Thoracic aorta (tissue), 2 donors: ENCODE measurements at places on chromosomes 12 and 14. TPM values are rescaled to one million over a fixed set of nuclear protein-coding genes. Genes with fewer than 3 reads are reported as not detected.

The TBC1D30 gene
- 19.0 TPM for total RNA-seq

The AQP5 gene
- 0.54 TPM for total RNA-seq

The SYNDIG1L gene
- 0.21 TPM for total RNA-seq

The AQP6 gene
- total RNA-seq = not detected

The DIO2 gene
- 13.0 TPM for total RNA-seq

The IL26 gene
- not detected for total RNA-seq

The SCN8A gene
- total RNA-seq = 0.54 TPM

The REM2 gene
- total RNA-seq = not detected

The ST8SIA1 gene
- total RNA-seq = 6.4 TPM

The MGP gene
- total RNA-seq = 6,234 TPM

DNA sequence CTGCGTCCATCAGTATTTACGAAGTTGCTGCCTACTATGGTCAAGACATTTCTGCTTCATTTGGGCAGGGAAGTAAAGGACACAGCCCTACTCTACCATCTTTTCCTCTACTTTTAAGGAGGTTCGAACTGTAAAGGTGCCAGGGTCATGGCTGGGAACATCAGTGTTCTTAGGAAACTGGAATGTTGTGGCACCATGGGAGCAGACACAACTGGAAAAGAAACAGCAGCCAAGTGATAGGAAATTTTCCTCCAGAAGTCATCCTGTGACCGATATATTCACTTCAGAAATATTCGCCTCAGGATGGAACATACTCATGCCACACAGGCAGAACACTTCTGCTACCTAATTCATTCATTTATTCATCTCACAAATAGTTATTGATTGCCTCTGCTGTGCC, 104.4 kb downstream of the ETV6 start:
- no peak overlapping the region for H3K4me3 ChIP-seq
- peak overlapping the region; percentile 96 for H3K27ac ChIP-seq
- H3K36me3 ChIP-seq = no peaks in the 10 kb centered on the region
- H3K4me1 ChIP-seq = peaks cover 73% of the 10 kb centered on the region

DNA sequence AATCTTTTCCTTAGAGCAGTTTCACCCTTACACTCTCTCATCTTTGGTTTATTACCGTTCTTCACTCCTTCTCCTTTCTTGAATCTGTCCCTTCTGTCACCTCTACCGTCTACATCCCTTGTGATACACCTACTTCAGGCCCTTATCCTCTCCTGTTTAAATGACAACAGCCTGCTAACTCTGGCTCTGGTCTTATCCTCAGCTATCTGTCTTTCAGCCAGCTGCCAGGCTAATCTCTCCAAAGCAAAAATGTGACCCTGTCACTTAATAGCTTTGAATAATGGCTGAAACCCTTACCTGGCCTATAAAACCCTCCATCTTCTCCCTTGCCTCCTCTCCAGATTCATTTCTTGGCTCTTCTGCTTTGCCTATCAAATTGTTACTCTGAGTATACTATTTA, 32.3 kb downstream of the BEST3 start:
- no peak for DNase-seq
- H3K27me3 ChIP-seq = no peaks in the 10 kb centered on the region
- H3K4me3 ChIP-seq = no peak overlapping the region
- H3K27ac ChIP-seq = no peak overlapping the region

GRCh38 chr12:3227076-3227975, 150.1 kb downstream of the TSPAN9 start:
- H3K36me3 ChIP-seq = no peaks in the 10 kb centered on the region
- H3K27ac ChIP-seq = no peak overlapping the region
- DNase-seq = no peak
- no peak overlapping the region for H3K4me3 ChIP-seq
- H3K4me1 ChIP-seq = peaks cover 22% of the 10 kb centered on the region

- H3K4me1 ChIP-seq = peaks cover 87% of the 10 kb centered on the region
- no peak for DNase-seq
- no peaks in the 10 kb centered on the region for H3K27me3 ChIP-seq
Measured at GRCh38 chr12:120230974-120231315, 30.0 kb upstream of the RPLP0 start.

DNA sequence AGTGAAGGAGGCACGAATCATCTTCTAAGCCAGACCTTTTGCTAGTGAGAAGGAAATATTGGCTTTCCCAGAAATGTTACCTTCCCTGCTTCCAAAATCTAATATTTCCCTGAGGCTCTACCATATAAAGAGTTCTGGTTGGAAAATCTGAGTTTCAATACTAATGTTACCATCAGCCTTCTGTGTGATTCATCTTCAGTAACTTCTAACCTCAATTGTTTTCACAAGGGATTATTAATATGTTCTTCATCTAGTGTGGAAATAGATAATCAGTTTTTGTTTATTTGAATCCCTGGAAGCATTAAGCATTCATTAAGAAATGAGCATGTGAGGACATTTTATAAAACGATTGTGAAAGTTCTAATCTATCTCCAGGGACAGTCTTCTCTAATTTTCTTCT, 720.9 kb downstream of the AACS start:
- H3K4me1 ChIP-seq = no peaks in the 10 kb centered on the region
- no peaks in the 10 kb centered on the region for H3K27me3 ChIP-seq
- no peak for DNase-seq
- no peaks in the 10 kb centered on the region for H3K36me3 ChIP-seq
- no peak overlapping the region for H3K4me3 ChIP-seq

- H3K4me3 ChIP-seq = no peak overlapping the region
- H3K36me3 ChIP-seq = no peaks in the 10 kb centered on the region
- no peaks in the 10 kb centered on the region for H3K4me1 ChIP-seq
- no peak for DNase-seq
- no peaks in the 10 kb centered on the region for H3K27me3 ChIP-seq
Measured at GRCh38 chr12:54991161-54991990, 6.8 kb upstream of the TESPA1 start.

DNA sequence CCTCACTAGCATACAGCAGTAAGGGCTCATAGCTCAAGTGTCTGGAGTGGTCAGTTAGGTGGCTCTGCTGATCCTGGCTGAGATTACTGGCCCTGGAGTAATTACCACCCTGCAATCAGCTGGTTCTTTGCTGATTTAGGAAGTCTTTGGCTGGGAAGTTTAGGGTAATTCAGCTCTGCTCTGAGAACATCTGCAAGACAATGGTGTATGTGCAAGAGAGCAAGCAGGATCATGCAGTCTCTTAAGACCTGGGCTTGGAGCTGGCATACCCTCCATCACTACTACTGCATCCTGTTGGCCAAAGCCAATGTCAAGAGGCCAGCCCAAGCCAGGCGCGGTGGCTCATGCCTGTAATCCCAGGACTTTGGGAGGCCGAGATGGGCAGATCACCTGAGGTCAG, 159.0 kb downstream of the NDUFA12 start:
- H3K36me3 ChIP-seq = no peaks in the 10 kb centered on the region
- H3K4me3 ChIP-seq = no peak overlapping the region
- no peak for DNase-seq

DNA sequence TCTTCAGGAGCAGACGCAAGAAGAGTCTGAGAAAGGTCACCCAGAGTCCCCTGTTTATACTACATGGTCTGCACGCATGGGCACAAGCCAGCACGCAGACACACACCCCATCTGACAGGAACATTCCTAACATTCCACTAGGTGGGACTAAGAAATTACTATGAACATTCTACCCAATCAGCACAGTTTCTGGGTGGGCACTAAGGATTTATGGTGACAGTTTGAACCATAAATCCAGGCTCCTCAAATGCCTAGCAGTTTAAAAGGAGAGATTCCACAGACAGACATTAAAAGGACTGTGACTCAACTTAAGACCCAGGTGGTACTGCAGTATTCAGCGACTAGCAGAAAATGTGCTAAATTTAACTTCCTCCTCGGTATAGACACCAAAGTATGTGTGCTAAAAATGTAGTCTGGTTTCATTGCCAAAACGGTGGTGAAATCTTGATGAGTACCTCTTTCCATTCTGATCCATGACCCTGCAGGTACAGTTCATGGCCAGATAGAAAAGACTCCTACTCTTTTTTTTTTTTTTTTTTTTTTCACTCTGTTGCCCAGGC, 16.2 kb downstream of the ABHD4 start:
- no peaks in the 10 kb centered on the region for H3K27me3 ChIP-seq
- H3K4me3 ChIP-seq = no peak overlapping the region
- DNase-seq = no peak
- H3K36me3 ChIP-seq = peaks cover 23% of the 10 kb centered on the region
- H3K4me1 ChIP-seq = peaks cover 21% of the 10 kb centered on the region

DNA sequence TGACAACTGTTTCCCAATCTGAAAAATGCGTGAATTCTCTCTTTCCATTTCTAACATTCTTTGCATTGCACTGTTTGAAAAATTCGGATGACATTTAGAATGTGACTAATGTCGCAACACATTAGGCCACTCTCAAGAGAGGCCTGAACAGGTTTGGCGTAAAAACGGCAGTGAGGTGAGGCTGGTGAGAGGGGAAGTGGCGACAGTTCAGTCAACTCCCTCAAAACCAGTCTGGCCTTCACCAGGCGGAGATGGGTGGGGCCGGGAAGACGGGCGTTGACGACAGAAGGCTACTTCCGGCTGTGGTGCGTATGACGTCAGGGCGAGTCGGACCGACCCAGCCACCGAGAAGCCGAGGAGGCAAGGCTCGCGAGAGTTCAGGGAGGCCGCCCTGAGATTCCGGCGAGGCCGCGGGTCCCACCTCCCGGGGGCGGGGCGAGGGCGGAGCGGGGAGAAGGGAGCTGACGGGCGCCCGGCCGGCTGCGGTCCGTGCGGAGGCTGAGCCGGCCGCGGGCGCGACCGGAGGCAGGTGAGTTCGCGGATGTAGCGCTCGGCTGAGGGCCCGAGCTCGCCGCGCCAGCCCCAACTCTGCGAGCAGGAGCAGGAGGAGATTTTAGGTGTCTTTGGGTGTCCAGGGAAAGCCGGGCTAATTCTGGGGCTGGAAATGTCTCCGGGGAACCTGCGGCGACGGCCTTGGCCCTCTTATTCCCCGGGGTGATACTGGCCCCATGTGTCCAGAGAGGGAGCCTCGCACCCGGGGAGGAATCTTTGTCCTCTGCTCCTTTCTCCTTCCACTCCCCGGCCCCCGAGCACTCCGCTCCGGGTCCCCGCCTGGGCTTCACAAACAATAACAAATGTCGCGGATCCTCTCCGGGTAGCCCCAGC, at the start of gene STK38L:
Gene STK38L (plus strand): TSS at position 483 of the 885 bp plus-strand sequence. CDS start 53,435 bp downstream, outside the sequence.
- peak within 1 kb of the TSS; percentile 86 for H3K4me3 ChIP-seq
- H3K36me3 ChIP-seq = no peaks in the 10 kb centered on the region
- peaks cover 15% of the 10 kb centered on the region for H3K4me1 ChIP-seq

GRCh38 chr14:52352061-52352491, 38.0 kb downstream of the PTGER2 start:
- H3K36me3 ChIP-seq = no peaks in the 10 kb centered on the region
- H3K4me3 ChIP-seq = no peak overlapping the region
- peaks cover 24% of the 10 kb centered on the region for H3K4me1 ChIP-seq
